ENCODE measurements at places on chromosomes 4 and X.

DNA sequence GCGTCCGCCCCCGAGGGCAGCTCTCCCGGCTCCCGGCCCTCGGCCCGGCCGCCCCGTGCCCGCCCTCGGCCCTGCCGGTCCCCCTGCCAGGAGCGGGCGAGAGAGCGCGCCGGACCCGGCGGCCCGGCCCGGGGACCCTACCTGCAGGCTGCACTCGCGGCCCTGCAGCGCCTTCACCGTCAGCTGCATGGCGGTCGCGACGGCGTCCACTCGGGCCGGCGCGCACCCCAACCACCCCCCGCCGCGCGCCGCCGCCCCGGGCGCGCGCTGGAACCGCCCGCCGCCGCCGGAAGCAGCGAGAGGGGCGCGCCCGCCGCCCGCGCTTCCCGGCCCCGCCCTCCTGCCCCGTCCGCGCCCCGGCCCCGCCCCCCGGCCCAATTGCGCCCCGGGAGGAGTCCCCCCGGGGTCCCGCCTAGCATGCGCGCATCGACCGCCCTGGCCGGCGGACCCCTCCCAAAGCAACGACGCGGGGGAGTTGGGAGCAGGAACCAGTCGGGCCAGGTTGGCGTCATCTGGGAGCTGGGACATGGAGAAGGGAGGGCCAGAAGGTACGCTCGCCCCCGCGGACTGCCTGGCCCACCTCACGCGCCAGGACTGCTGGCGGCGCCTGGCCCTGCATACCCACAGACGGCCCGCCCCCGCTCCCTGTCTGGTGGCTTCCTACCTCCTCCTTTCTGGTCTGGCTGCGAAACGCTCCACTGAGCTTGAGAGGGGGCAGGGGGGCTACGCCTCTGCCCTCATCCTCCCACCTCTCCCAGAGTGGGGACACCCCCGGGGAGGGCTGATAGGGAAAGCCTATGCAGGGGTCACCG is at the start of gene UBL4A:
UBL4A (minus strand) TSS at position 220 of the 812 bp plus-strand sequence; CDS start at position 189, 31 bp downstream.
- no peak for DNase-seq

- DNase-seq, result peak; percentile 60
Observed at GRCh38 chrX:83845397-83845796, 15.5 kb upstream of the CYLC1 start.

DNA sequence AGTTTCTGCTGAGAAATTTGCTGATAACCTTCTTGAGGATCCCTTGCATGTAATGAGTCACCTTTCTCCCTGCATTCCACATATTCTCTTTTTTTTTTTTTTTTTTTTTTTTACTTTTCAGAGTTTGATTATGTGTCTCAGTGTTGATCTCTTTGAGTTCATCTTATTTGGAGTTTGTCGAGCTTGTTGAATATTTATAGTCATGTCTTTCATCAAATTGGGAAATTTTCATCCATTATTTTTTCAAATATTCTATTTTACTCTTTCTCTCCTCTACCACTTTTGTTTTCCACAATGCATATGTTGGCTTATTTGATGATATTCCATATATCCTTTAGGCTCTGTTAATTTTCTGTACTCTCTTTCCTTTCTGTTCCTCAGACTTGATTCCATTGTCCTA is 136.1 kb downstream of the MAD2L1 start:
- no peak for DNase-seq

DNA sequence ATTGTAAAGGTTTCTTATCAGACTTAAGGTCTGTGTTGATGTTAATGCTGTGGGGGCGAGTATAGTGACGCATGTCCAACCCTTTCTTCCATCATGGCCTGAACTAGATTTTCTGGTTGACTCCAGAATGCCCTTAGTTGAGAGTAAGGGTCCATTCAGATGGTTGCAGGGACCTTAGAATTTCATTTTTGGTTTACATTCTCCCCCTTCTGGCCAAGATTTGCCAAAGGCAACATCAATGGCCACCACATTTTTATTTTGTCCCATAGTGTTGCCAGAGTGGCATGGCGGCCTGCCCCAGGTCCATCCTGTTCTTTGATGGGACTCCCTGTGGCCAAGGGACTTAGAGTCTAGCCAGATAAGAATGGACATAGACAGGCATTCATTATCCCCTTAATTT is 368.5 kb downstream of the GPM6A start:
- DNase-seq, result no peak

DNA sequence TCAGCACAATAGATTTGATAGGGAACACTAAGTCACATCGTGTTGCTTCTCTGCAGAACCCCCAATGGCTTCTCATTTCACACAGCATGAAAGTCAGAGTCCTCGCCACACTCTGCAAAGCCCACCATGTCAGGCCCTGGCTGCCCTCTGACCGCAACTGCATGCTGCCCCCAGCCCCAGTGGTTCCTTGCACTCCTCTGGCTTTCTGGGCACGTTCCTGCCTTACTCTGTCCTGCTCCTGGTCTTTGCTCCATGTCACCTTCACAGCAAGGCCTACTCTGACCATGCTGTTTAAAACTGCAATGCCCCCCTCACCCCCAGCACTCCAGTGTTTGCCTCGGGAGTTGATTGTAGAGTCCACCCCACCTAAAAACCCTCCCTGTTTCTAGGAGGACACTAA is 78.1 kb downstream of the EVC start:
- no peak for DNase-seq

DNA sequence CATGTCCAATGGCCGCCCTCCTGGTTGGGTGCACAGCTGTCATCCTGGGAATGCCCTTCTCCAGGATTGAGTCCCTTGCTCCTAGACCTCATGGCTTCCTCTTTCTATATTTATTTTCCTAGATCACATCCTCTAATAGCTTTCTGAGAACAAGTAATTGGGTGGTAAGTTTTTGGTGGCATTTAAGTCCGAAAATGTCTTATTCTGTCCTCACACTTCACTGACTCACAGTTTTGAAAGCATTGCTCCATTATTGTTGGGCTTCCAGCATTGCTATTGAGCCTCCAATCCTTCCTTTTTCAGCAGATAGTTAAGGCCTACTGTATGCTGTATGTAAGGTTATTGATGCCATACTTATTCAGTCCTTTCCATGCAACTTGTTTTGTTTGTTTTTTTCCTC is 25.9 kb downstream of the PGM2 start:
- DNase-seq, result no peak

DNA sequence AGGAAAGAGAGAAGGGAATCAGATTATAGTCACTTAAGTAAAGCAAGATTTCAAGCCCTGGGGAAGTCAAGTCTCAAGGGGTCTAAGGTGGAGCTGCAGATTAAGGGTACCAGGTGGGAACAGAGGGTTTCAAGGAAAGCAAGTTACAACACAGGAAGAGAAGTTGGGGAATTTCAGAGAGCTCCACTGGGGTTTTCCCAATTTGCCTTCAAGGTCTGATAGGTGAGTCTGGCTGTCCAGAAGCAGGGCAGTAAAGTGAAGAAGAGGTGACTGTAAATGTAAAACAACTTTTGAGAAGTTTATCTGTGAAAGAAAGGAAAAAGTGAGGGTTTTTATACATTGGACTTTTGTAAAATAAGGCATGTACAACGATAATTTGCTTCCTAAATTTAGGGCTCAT is 37.1 kb upstream of the TRPC3 start:
- no peak for DNase-seq

GRCh38 chr4:77833126-77833724 is 14.1 kb upstream of the CNOT6L start:
- no peak for DNase-seq

- no peak for DNase-seq
Observed at GRCh38 chrX:63746278-63746677, 38.7 kb downstream of the ARHGEF9 start.

DNA sequence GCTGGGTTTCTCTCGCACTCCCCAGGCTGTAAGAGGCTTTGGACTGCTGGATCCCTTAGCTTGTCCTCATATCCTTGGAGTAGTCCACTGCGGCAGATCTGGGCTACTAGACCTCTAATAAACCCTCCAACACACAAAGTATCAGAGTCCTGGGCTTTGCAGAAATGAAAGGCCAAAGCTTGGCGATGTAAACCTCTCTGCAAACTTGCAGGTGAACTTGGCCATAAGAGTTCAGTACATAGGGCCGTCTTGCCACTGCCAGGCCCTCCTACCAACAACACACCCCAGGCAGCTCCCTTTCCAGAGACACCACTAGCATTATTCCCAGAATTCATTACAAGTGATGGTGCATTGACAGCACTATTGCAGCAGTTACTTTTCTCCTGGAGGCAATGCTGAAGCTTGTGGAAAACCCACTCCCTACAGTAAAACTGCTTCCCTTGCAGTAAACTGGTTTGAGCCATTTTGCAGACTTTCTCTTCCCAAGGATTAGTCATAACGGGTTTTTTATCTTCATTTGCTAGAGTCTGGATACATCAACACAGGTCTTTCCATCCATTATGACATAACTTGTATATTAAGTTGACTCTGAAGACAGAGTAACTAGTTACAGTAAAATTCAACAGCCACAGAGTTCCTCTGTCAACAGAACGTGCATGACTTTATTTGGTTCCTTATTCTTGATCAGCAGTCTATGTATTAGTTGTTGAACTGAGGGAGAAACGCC is 2.4 kb downstream of the ANKRD50 start:
- no peak for DNase-seq

- DNase-seq, result no peak
Observed at GRCh38 chr4:137819964-137820383, 287.7 kb upstream of the PCDH18 start.

DNA sequence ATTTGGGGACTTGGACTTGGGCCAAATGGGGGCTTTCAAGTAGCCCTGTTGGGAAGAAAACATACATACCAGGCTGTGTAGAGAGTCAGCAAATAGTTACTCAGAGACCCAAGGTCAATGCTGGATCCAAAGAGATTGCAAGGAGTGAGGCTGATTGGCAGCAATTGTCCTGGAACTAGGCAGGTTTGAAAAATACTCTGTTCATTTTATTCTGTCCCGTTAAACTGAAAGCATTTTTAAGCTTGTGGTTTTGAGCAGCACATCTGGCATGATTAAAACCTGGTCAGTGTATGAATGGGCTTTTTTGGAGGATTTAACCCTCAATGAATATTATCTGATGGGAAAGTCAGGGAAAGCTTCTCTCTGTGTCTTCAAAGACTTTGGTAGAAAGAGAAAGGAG is 294.3 kb upstream of the BOD1L1 start:
- no peak for DNase-seq

DNA sequence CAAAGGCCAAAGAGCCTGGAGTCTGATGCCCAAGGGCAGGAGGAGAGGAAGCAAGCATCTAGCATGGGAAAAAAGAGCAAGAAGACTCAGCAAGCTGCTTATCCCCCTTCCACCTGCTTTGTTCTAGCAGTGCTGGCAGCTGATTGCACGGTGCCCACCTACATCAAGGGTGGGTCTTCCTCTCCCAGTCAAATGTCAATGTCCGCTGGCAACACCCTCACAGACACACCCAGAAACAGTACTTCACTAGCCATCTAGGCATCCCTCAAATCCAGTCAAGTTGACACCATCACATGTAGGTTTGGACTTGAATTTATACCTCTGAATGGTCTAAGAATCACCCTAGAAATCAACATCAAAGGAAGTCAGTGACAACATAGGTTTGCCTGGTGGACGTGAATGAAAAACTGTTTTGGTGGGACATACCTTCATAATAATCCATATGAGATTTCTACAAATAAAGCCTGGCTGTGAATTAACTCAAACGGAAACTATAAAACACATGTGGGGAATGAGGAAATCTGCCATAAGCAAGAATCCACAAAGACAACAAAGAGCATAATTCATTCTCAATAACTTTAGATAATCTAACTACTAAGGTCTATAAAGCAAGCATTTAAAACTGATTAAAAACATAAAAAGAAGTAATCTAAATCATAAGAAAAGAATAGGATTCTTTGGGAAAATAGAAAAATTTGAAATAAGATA is 185.8 kb upstream of the JADE1 start:
- DNase-seq, result no peak

- DNase-seq, result no peak
Observed at GRCh38 chrX:8147226-8147625, 23.8 kb downstream of the VCX2 start.

GRCh38 chrX:54359408-54359807 is 1.6 kb upstream of the WNK3 start:
- no peak for DNase-seq

GRCh38 chrX:41445171-41445570 is 2.0 kb upstream of the NYX start:
- no peak for DNase-seq

DNA sequence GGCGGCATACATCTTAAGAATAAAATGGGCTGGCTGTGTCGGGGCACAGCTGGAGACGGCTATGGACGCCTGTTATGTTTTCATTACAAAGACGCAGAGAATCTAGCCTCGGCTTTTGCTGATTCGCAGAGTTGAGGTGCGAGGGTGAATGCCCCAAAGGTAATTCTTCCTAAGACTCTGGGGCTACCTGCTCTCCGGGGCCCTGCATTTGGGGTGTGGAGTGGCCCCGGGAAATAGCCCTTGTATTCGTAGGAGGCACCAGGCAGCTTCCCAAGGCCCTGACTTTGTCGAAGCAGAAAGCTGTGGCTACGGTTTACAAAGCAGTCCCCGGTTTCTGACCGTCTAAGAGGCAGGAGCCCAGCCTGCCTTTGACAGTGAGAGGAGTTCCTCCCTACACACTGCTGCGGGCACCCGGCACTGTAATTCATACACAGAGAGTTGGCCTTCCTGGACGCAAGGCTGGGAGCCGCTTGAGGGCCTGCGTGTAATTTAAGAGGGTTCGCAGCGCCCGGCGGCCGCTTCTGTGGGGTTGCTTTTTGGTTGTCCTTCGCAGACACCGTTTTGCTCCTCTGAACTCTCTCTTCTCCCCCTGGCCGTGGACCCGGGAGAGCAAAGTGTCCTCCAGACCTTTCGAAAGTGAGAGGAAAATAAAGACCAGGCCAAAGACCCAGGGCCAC is 1.9 kb downstream of the SHOX start:
- no peak for DNase-seq

- no peak for DNase-seq
Observed at GRCh38 chrX:42028109-42028508, 104.8 kb upstream of the CASK start.

- no peak for DNase-seq
Observed at GRCh38 chr4:74794382-74795010, at the start of gene BTC. Gene BTC (minus strand): TSS chr4:74794523. CDS start chr4:74794325, 198 bp downstream.

GRCh38 chrX:153244767-153245166 is 65.7 kb downstream of the MAGEA1 start:
- DNase-seq, result no peak

DNA sequence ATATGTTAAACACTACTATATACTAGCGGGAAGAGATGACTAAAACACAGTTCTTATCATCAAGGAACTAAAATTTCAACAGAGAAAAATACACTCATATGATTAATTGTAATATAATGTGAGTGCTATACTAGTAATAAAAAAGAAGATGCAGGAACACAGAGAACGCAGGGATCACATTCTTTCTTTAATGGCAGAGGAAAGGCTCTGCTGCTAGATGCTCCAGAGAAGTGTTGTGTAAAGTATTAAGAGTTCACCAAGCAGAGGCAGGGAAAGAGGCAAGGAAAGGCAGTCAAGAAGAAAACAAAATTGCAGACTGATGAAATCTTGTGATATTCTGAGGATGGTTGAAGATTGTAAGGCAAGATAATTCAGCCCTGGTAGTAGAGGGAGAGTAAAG is 394.7 kb downstream of the PDGFC start:
- no peak for DNase-seq
